Naive B cell (primary cell): ENCODE measurements at places on chromosomes 6 and 20. TPM values are rescaled to one million over a fixed set of nuclear protein-coding genes. Genes with fewer than 3 reads are reported as not detected.

The COL9A1 gene
- polyA plus RNA-seq = 0.12 TPM

The PPP1R3G gene
- 0.11 TPM for polyA plus RNA-seq

GRCh38 chr6:166119116-166119911 lies 48.3 kb downstream of the TBXT start:
- DNase-seq = no peak

- DNase-seq = no peak
Observed at GRCh38 chr20:1345030-1345755, 16.3 kb upstream of the SDCBP2 start.

DNA sequence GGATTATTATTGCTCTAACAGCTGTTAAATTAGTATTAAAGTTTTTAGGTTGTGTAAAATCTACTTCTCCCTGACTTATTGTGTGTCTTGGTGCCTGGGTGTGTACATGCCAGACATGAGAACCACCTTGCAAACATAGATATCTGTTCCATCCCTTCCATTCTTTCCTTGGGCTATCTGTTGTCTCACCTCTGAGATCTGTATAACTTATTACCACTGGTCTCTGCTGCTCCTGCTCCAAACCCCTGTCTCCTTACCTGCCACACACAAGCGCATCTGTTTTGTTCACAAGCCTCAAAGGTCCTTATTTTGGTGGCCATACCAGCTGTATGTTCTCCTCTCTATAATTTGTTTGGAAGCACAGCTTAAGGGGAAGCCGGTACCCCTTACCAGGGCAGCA lies 2.5 kb downstream of the LRRC1 start:
- DNase-seq = no peak

DNA sequence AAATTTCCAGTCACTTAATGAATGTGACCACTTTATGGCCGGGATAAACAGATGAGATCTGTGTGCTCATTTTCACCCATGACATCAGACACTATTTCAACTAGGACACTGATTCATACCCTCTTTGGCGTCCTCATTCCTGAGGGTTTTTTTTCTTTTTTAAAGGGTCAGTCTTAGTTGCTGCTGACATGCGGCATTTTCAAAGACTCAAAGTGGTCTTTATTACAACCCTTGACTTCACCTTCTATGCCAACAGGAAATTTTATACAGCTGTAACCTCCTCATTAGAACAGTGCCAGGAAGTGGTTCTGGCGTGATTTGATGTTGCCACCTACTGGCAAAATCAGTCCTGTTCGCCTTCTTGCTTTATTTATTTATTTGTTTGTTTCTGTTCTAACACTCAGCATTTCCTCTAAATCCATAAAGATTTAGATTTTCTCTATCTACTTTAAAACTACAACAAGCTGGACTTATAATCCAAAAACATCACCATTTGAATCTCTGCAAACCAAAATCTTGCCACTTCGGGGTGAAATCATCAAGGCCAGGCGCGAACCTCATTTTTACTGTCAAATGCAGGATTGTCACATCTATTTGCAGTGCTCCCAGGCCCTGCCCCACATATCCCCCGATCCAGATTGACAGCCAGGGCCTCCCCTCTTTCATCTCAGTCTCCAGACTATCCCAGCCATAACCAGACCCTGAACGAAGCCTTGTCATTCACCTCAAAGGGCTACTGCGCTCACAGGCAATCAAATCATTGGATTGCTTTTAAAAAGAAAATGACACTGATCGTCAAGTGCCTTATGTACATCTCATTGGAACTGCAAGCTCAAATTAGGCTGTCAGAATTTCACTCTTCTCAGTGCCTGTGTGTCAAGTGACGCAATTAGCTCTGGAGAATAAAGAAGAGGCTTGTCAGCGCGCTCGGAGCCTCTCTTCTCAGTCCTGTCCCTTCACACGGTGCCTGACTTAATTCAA lies 77.5 kb downstream of the C6orf118 start:
- DNase-seq = no peak
